GM20000 (cell line): ENCODE measurements at places on chromosomes 1 and 21.
A peak's percentile ranks its signal among the peaks of the same experiment; 100 is the strongest.

GRCh38 chr21:14678973-14679574 lies 133.0 kb upstream of the SAMSN1 start:
- no peak for DNase-seq

GRCh38 chr1:201970334-201971159 lies 11.9 kb upstream of the RNPEP start:
- DNase-seq = no peak

GRCh38 chr1:111399792-111400610 lies 27.5 kb downstream of the OVGP1 start:
- peak; percentile 45 for DNase-seq

DNA sequence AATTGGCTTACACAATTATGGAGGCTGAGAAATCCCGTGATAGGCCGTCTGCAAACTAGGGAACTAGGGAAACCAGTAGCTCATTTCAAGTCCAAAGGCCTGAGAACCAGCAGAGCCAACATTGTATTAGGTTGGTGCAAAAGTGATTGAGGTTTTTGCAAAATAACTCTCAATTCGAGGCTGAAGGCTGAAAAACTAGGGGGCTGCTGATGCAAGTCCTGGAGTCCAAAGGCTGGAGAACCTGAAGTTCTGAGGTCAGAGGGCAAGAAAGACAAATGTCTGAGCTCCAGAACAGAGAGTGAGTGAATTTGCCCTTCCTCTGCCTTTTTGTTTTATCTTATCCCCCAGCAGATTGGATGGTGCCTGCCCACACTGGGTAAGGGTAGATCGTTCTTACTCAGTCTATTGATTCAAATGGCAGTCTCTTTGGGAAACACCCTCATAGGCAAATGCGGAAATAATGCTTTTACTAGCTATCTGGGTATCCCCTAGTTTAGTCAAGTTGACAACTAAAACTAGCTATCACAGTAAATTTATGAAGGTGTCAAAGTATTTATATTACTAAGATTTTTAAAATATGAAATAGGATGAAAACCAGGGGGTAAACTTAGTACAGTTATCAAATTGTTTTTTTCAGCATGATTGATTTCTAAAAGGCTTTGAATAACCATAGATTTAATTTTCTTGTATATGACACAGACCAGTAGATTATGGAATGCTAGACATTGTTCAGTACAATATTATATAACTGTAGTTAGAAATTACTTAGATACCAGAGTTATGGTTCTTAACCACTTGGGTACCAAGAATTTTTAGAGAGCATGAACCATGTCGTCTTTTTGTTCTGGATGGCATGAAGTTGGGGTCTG lies 15.4 kb downstream of the RABGAP1L start:
- DNase-seq = no peak

- DNase-seq = no peak
These were observed 56.0 kb upstream of the PLXNA2 start for GRCh38 chr1:208300084-208300770.

- DNase-seq = no peak
These were observed 439.0 kb upstream of the PLXNA2 start for GRCh38 chr1:208683141-208683540.

- no peak for DNase-seq
These were observed 58.9 kb downstream of the BACE2 start for GRCh38 chr21:41226853-41227252.

DNA sequence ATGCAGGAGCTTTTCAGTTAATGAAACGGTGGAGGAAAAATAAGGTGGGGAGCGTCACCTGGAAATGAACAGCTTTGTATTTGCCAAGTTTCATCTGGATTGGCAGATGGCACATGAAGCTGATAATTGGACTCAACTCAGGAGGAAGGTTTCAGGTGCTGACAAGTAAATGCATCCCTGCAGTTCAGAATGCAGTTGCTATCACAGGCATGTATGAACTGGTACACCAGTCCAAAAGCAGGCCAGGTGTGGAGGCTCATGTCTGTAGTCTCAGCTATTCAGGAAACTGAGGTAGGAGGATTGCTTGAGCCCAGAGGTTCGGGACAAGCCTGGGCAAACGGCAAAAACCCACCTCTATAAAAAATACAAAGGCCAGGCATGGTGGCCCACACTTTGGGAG lies 15.5 kb downstream of the DEGS1 start:
- no peak for DNase-seq

GRCh38 chr1:172394811-172395210 lies 25.7 kb upstream of the C1orf105 start:
- no peak for DNase-seq

DNA sequence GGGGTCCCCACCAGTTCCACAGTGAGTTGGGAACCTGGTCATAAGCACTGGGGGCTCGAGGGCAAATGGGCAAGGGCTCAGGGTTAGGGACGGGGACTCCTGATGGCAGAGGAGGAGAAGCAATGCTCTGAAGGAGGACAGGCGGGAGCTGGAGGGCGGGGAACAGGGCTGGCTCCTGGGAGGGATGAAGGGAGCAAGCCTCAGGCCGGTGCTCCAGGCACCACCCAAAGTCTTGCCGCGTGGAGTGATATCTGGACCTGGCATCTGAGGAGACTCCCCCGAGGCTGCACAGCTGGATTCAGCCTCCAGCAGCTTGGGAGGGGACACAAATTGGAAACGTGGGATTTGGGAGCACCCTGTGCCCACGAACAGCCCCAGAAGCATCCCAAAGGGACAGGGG lies 11.0 kb downstream of the MEGF6 start:
- no peak for DNase-seq

GRCh38 chr1:52365071-52365745 lies 797 bp downstream of the CC2D1B start:
- no peak for DNase-seq

DNA sequence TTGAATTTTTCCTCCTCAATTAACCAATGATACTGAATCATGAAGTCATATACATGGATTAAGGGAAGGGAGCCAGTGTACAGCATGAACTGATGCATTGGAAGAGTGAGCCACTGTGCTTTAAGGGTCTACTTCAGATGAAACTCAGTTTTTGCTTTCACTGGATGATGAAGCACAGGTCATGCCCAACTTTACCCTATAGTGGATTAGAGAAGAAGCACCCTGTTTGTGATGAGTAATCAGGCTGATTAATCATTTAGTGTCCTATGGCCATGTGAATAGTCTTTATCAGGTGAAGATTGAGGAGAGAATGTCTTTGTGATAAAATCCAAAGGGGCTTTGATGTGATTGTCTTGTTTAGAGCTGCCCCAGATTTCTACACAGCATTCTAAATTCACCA lies 24.7 kb upstream of the LAMC1 start:
- DNase-seq = no peak

DNA sequence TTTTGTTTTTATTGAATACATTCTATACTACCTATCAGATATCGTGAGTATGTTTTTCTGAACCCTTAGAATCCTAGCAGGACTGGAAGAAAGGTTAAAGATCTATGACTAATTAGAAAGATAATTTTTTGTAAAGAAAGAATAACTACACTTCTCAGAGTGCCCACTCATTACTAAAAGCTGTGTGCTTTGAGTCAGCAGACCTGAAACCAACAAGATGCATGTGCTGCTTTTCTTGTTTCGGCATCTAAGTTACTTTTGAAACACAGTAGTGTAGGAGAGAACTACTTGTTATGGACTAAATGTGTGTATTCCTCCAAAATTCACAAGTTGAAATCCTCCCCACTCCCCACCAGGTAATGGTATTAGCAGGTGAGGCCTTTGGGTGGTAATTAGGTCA lies 127.8 kb upstream of the ESRRG start:
- DNase-seq = no peak

GRCh38 chr1:182586380-182586779 lies 2.7 kb downstream of the RNASEL start:
- DNase-seq = no peak

DNA sequence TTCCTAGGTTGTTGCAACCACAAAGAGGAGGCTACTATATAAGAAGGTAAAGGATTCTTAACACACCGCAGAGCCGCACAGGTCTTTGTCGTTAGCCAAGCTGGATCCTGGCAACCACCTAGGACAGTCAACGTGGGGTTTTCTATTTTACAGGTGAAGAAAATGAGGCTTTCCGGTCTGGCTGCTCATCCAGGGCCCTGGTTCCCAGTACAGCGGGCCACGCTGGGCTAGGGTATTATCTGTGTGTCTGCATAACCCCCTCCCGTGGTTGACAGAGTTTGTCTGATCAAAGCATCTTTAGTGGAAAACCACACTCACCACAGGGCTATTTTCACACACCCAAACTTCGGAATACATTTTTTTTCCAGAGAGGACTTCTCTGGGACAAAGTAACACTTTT lies 39.0 kb upstream of the PDE9A start:
- DNase-seq = no peak

- no peak for DNase-seq
These were observed 1423.1 kb downstream of the AMY1C start for GRCh38 chr1:105172788-105173187.

- peak; percentile 17 for DNase-seq
These were observed 33.0 kb downstream of the MAST2 start for GRCh38 chr1:45836451-45836850.

GRCh38 chr1:63041660-63042059 lies 257.7 kb downstream of the ATG4C start:
- DNase-seq = no peak

- no peak for DNase-seq
These were observed 1.1 kb upstream of the EPHA2 start for GRCh38 chr1:16156848-16157495.

- DNase-seq = no peak
These were observed 15.8 kb upstream of the MAPKAPK2 start for GRCh38 chr1:206668874-206669410.

GRCh38 chr1:241592273-241592958 lies 47.8 kb downstream of the CHML start:
- DNase-seq = peak; percentile 23

DNA sequence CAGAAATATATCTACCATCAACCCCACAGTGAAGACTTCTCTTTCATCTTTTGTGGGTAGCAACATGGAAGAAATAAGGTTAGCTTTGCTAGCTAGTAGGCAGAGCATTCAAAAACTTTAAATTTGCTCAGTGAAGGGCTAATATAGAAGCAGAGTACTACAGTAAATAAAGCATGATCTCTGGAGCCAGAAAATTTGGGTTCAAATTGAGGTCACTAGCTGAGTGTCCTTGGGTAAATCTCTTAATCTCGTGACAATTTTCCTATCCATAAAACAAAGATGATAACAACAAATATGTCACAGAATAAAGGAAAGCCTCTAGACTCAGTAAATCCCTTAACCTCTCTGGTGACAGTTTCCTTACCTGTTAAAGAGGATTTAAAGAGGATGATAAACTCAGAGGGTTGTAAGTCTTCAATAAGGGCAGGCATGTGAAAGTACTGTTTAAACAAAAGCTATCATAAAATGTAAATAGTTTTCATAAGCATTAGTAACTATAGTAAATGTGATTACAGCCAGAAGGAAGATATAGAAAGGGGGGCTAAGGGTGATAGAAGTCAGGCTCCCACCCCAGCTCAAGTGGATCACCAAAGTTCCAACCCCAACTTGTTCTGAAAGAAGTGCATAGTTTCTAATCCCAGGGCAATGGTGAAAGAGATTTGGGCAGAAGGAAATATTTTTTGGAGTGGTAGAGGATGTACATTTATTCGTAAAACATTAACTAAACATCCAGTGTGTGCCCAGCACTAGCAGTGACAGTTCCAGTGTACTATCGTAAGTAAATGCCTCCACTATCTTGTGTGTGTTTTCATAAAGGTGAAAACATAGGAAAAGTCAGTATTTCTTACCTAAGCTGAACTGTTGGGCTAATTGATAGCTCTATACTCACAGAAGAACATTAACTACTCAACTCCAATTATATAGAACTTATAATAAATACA lies 24.8 kb downstream of the TM2D1 start:
- no peak for DNase-seq

DNA sequence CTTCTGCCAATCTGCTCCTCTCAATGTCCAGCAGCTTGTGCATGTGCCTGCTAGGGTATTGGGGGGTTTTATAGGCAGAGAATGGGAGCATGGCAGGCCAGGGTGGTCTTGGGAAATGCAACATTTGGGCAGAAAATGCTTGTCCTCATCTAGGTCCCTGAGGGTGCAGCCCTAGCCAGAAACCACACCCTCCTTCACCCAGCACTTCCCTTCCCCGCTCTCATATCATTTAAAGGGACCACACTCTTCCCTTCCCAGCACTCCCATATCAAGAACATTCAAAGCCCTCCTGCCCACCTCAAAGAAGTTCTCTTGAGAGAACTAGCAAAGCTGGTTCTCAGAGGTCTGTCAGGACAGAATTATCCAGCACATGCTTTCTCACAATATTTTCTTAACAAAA lies 62.1 kb downstream of the HSD3B1 start:
- DNase-seq = no peak

- DNase-seq = no peak
These were observed 3.6 kb upstream of the KCNT2 start for GRCh38 chr1:196611873-196612272.

DNA sequence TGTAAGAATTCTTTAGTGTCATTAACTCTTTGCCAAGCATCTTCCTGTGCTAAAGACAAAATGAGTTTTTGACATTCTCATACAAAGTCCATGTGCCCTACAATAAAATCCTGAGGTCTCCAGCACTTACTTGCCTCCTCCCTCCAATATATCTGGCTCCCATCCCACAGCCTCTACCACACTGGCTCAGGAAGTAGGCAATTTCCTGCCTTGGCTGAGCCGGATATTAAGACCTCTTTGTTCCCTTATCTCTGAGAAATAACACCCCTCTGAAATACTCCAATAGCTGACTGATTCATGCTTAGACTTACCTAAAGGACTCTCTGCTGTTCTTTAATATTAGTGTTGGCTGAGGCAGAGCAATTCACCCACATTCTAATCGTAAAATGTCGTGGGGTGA lies 37.6 kb upstream of the GORAB start:
- no peak for DNase-seq

DNA sequence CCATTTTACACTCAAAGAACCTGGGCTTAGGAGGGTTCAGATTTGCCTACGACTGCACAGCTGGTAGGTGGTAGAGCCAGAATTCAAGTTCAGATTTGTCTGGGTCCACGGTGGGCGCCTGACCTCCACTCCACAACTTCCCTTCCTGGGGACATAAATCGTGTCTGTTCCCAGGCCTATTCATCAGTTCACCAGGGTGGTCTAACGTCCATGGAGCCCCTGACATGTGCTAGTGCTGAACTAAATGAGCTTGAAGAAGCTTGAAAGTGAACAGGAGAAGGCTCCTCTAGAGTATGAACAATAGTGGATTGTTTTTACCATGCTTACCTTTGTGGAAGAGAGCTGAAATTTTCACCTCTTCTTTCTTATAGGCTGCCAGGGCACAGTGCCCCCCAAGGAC lies 32.5 kb upstream of the KIF1B start:
- DNase-seq = no peak

GRCh38 chr1:236639686-236640085 lies 35.4 kb upstream of the HEATR1 start:
- DNase-seq = no peak

- no peak for DNase-seq
These were observed 63.7 kb upstream of the ANGPTL1 start for GRCh38 chr1:178934546-178934945.

DNA sequence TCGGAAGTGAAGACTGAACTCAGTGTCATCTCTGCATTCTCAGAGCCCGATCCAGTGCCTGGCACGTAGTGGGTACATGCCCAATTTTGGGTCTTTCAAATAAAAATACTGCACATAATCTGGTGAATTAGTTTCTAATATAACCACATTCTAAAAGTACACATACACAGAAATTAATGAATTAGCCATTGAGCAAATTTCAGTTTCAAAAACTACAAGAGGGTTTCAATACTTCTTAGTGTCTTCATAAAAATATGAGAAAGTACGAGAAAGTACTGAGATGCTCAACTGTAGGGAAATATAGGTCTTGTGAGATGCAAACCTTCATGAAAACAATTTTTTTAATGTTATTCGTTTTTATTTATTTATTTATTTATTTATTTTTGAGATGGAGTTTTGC lies 86.9 kb downstream of the SMYD2 start:
- DNase-seq = no peak
